Activated T-cell treated with anti-CD3 and anti-CD28 coated beads for 1 hour (primary cell): ENCODE measurements at places on chromosomes 11 and 22.

DNA sequence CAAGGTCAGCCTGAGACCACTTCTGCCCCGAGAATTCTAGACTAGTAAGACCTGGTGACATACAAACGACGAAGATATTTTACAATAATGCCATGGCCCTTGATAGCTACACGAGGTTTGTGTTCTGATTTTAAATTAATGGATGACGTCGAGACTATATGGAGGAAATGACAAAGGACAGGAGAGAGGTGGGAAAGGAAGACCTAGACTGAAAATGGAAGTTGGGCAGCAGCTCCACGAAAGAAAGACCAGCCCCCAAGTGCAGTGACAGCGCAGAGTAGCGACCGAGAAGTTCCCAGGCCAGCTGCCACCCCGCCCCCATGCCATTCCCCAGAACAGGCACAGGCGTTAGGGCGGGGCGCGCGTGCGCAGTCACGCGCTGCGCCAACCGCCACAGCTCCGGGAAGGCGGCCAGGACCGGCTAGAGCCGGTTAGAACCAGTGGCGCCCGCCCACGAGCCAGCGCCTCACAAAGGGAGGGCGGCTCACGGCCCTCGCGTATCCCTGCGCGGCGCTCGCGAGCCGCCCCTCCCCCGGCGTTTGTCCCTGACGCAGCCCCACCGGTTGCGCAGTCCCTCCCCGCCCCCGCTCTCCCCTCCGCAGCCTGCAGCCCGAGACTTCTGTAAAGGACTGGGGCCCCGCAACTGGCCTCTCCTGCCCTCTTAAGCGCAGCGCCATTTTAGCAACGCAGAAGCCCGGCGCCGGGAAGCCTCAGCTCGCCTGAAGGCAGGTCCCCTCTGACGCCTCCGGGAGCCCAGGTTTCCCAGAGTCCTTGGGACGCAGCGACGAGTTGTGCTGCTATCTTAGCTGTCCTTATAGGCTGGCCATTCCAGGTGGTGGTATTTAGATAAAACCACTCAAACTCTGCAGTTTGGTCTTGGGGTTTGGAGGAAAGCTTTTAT, 1.5 kb upstream of the MALAT1 start:
- peak; percentile 95 for DNase-seq

- no peak for DNase-seq
These were observed 24.5 kb upstream of the RAG2 start for GRCh38 chr11:36622431-36623136.

DNA sequence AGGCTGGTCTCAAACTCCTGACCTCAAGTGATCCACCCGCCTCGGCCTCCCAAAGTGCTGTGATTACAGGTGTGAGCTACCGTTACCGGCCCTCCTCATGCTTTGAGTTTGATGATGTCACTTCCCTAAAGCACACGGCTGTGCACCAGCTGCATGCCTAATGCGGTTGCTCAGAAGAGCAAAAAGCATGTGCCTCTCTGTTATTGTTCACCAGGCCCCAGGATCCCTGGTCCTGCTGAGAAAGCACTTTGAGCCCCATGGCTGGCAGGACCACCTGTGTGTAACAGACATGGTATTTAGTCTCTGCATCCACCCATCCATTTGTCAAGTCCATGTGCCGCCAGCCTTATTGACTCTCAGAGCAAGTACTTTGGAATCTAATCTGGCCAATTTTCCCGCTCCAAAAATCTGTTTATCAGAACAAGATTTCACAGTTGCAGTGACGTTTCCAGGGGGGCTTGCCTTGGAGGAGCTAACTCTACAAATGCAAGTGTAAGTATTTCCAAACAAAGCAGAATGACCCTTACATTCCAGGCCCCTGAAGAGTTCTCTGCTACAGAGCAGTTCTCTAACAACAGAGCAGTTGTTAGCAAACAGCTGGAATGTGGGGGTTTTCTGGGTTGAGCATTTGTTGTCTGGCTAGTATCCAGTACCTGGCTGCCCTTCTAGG, 89.4 kb downstream of the LDLRAD3 start:
- no peak for DNase-seq

DNA sequence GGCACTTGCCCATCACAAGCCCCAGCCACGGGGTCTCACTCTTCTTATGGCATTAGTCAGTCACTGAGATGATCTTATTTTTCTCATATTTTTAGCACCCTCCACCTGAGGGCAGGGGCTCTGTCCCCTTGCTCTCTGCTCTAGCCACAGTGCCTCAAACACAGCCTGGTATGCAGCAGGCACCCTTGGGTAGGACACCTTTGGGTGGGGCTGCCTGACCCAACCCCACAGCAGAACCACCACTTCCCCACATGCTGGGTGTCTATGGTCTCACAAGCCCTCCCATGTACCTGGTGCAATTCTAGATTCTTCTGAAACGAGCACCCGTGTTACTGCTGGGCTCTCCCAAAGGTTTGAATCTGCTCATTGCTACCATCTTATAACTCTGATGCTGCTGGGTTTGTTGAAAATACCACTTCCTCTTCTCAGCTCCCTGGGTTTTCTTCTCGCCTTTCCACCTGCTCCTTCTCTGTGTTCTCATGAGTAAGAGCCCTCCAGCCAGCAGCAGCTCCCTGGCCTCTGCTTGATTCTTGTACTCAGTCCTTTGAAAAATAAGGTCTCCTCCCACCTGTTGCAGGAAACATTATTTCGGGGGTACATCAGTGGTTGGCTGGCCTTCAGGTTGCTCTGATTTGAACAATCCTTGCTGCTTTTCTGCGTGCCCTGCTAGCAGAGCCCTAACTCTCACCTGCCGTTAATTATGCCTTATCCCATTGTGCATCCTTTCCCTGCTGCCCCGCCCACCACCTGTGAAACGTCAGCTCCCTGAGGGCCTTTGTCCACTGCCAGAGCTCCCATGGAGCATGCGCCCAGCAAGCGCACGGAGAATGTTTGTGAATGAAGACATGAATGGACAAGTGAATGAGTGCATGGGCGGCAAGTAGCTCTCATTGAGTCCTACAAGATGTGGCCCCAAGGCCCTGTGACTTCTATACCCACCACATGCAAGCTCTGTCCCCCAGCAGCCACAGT, 1181.6 kb downstream of the TBC1D22A start:
- no peak for DNase-seq

DNA sequence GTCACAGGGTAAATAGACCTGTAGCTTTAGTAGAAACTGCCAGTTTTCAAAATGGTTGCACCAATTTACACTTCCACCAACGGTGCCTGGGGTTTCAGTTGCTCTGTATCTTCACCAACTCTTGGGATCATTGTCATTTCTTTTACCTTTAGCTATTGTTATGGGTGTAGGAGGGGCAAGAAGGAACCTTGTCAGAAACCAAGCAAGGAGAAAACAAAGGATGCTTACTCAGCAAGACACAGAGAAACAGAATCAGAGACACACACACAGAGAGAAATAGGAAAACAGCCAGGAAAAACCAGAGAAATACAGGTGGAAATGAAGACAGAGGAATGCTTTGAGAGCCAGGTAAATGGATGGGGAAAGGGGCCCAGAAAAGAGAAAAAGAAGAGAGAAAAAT, 367.6 kb downstream of the MIAT start:
- no peak for DNase-seq

GRCh38 chr11:3198815-3199214, 19.8 kb downstream of the MRGPRG start:
- DNase-seq = no peak

GRCh38 chr22:20205964-20206708, 55.3 kb upstream of the CCDC188 start:
- DNase-seq = peak; percentile 48

DNA sequence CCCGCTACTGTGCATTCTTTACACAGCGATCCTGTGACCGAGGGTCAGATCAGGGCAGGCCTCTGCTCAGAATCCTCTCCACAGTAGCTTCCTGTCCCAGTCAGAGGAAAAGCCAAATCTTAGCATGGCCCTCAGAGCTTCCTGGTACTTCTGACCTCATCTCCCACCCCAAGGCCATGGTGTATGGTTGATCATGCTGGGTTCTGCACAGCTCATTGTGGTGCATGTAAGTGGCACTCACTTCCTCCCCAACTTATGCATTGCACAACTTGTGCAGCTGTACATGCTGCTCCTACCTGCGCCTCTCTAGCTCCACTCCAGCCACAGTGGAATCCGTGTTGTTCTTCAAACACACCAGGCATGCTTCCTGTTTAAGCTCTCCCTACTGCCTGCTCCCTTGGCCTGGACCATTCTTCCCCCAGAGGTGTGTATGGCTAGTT, 20.3 kb downstream of the BMAL1 start:
- no peak for DNase-seq

- no peak for DNase-seq
These were observed 61.7 kb downstream of the PARVB start for GRCh38 chr22:44085743-44086270.

DNA sequence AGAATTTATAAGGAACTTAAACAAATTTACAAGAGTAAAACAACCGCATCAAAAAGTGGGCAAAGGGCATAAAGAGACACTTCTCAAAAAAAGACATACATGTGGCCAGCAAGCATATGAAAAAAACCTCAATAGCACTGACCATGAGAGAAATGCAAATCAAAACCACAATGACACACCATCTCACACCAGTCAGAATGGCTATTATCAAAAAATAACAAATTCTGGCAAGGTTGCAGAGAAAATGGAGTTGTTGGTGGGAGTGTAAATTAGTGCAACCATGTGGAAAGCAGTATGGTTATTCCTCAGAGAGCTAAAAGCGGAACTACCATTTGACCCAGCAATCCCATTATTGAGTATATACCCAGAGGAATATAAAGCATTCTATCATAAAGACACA, 866.8 kb upstream of the TENM4 start:
- no peak for DNase-seq

DNA sequence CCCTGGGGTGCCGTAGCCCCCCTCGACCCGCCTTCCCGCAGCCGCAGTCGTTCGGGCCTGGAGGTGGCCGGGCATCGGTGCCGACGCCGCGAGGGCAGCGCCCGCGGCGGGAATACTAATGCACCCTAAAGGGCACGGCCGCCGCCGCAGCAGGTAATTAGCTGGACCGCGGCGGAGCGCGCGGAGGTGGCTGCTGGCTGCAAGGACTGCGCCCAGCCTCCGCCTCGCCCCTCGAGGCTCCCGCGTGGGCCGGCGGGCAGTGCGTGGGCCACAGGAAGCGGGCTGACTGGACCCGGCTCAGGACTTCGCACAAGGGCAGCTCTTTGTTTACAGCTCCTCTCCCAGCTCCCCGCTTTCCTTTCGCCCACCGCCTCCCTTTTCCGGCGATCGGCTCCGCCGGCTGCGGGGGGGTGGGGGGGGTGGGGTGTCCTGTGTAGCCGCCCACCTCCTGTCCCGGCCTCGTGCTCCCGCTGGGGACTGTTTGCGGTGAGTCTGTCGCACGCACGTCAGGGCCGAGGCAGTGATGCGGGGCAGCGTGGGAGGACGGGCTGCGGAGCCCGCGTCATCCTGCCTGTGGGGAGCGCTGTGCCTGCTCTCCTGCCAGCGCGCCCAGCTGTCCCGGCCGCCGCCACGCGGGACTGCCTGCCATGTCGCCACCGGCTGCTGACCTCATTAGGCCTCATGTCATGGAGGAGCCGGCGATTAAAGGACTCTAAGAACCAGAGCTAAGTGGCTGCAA, 53.2 kb downstream of the GRIK4 start:
- no peak for DNase-seq

- DNase-seq = no peak
These were observed 62.2 kb upstream of the NAV2 start for GRCh38 chr11:19650467-19650866.

DNA sequence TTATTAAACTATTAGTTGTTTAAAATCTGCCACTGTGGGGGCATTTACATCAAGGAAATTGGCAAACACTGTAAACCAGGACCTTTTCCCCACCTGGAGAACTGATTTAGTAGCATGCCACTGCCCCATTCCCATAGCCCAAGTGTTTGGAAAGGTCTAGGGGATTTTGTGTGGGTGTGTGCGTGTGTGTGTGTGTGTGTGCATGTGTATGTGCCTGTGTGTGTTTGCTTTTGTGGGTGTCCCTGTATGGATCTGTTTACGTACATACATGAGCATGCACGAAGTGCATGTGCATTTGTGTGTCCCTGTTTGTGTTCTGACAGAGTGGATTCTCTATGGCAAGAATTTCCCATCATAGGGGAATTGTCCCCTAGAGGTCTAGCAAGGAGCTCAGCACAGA, 62.7 kb upstream of the LMO1 start:
- no peak for DNase-seq
